Cerebellum (tissue), 4 donors: ENCODE measurements at places on chromosomes 12 and 14. TPM values are rescaled to one million over a fixed set of nuclear protein-coding genes. Genes with fewer than 3 reads are reported as not detected.

The AQP2 gene
- total RNA-seq: not detected

The GNPTAB gene
- 89.6 TPM for total RNA-seq

The MYF5 gene
- total RNA-seq: not detected

The PSMC1 gene
- 52.7 TPM for total RNA-seq
